Activated CD4-positive, alpha-beta T cell treated with anti-CD3 and anti-CD28 coated beads, Interleukin-2, amount 50 U/mL, for 4 hours (primary cell): ENCODE measurements at places on chromosomes 6 and 20.
A peak's percentile ranks its signal among the peaks of the same experiment; 100 is the strongest.

- no peak for DNase-seq
Measured at GRCh38 chr6:160154471-160154870, 32.9 kb downstream of the SLC22A1 start.

- no peak for DNase-seq
Measured at GRCh38 chr6:96007663-96008062, 8.1 kb upstream of the FUT9 start.

- no peak for DNase-seq
Measured at GRCh38 chr20:19330731-19331130, 118.3 kb downstream of the SLC24A3 start.

GRCh38 chr6:12001706-12002435 is 10.2 kb upstream of the HIVEP1 start:
- DNase-seq: no peak

DNA sequence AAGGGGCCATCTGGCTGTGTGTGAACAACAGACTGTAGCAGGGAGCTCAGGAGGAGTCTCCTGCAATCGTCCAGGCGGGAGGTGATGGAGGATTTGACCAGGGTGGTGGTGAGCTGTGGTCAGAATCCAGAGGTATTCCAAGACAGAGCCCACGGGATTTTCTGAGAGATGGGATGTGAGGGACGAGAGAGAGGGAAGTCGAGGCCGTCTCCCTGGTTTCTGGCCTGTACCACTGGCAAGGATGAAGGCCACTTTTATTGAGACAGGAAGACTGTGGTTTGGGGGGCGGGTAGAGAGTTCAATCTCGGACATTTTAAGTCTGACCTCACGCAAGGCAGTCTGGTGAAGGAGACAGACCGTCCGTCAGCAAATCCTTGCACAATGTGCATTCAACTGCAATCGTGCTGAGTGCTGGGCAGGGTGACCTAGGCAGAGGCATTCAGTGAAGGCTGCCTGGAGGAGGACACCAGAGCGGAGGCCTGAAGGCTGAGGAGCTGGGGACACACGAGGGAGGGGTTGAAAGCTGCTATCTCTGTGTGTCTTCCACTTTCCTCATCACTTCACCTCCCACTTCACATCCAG is 53.9 kb downstream of the PREX1 start:
- DNase-seq: no peak

DNA sequence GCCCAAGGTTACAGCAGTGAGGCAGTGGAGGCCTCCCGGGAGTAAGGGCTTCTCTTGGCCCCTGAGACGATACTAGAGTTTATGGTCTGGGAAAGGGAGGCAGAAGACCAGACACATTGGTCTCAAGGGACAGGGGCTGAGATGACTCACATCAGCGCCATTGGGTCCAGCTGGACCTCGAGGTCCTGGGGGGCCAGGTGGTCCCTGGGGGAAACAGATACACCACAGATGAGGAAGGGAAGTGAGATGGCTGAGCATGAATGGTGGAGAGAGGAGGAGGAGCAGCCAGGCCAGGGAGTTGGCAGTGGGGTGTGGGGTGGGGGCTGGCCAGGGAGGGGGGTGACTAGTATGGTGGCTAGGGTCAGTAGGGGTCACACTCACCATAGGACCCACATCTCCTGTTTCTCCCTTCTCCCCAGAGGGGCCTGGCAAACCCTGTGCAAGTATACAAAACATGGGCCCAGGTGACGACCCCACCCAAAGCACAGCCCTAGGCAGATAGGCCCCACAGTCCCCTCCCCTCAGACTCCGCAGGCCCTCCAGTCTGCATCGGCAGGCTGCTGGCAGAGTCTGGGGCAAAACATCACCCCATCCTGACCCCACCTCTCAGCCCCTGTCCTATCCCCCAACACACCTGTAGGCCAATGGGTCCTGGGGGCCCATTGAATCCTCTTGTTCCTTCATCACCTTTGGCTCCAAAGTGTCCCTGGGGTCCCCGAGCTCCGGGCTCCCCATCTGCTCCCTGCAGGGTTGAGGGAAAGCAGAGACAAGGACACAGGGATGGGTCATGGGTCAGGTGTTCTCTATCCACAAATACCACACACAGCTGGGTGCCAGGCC is 21.9 kb downstream of the COL11A2 start:
- DNase-seq: no peak

GRCh38 chr6:132527791-132528190 is 10.3 kb upstream of the TAAR9 start:
- no peak for DNase-seq

DNA sequence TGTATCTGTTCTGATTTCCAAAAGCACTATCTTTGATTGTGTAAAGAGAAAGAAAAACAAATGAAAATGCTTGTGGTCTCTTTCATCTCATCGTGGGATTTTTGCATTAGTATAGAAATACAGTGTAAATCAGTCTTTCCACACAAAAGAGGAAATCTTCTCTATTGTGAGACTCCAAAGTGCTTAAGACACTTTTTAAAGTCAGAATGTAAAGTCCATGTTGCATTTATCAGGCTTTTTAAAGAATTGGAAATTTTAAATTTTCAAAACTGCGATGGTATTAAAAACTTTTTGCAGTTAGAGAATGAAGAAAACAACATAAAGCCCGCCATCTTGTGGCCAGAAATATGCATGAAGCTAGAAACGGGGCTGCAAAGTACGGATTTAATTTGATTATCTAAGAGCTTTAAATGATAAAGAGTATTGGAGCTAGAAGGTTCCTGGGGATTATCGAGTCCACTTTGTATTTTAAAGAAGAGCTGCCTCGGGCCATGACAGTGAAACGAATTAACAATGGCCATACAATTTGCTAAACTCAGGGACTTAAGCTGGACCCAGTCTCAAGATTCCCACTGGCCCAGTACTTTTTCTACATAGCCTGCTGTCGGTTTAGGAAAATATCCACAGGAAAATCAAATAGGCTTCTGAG is 339.6 kb downstream of the ARHGAP18 start:
- peak; percentile 43 for DNase-seq

DNA sequence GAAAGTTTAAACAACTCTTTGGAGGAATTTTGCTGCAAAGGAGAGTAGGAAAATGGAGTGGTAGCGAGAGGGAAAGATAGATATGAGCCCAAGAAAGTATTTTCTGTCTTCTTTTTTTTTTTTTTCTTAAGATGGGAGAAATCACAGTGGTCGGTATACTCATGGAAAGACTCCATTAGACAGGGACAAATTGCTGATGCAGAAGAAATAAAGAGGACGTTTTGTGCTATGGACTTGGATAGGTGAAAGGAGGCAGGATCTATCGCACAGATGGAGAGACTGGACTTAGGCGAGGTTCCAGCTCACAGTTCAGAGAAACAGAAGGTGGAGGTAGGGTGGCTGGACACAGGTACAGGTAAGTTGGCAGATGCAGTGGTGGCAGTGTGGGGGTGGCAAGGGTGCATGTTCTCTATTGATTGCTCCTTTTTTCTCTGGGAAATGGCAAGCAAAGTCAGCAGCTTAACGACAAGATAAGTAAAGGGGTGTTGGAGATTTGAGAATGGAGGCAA is 44.2 kb upstream of the ARMC2 start:
- DNase-seq: no peak

DNA sequence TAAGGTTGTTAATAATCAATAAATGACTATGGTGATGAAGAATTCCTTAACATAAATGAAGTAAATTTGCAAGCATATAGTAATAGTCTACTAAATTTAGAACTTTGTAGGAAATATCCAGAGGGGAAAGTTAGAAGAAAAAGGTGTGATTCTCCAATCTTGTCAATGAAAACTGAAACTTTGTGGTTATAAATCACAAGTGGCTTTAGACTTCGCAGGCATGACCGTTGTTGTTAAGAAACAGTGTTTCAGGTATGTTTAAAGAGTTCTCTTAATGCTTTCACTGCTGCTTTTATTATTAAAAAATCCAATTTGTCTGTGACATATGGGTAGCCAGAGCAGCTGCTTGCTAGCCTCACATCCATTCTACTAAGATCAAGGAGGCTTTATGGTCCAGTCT is 475.6 kb upstream of the ADGRB3 start:
- DNase-seq: no peak

DNA sequence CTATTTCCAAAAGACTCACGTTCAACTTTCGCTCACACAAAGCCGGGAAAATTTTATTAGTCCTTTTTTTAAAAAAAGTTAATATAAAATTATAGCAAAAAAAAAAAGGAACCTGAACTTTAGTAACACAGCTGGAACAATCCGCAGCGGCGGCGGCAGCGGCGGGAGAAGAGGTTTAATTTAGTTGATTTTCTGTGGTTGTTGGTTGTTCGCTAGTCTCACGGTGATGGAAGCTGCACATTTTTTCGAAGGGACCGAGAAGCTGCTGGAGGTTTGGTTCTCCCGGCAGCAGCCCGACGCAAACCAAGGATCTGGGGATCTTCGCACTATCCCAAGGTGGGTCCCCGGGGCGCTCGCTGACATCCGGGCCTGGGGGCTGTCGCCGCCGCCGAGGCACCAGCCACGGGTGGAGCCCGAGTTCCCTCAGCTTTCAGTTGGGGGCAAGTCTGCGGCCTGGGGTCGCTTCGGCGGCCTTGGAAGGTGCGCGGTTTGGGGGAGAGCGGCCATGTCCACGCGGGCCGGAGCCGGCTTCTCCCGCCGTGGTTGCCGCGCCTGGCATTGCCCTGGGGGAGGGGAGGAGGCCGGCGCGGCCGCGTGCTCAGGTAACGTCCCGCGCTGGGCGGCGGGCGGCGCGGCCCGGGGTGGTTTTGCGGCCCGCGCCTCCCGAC is 429 bp downstream of the AMD1 start:
- DNase-seq: peak; percentile 39
